ENCODE measurements at places on chromosomes 4 and X. TPM values are rescaled to one million over a fixed set of nuclear protein-coding genes. Genes with fewer than 3 reads are reported as not detected.

GRCh38 chr4:75698162-75698962 lies 25.2 kb upstream of the G3BP2 start:
- no peak for DNase-seq

DNA sequence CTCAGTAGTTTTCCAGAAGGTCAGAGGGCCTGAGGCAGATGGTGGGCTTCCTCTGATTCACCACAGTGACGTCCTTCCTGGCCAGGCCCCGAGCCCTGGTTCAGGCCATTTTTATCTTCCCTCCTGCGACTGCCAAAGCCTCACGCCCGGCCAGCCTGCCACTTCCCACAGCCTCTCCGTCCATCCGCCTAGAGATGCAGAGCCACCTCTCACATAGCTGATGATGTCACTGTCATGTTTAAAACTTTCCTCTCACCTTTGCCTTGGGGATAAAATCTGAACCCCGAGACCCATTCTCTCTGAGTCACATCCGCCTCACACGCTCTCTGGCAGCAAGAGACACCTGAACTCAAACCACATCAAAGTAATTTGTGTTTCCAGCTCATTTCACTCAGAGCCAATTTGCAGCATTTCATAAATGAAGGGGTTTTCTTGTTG lies 175.3 kb downstream of the QDPR start:
- DNase-seq: no peak

GRCh38 chr4:10347815-10348214 lies 109.4 kb downstream of the ZNF518B start:
- no peak for DNase-seq

GRCh38 chrX:86133761-86134160 lies 14.5 kb upstream of the DACH2 start:
- DNase-seq: no peak

DNA sequence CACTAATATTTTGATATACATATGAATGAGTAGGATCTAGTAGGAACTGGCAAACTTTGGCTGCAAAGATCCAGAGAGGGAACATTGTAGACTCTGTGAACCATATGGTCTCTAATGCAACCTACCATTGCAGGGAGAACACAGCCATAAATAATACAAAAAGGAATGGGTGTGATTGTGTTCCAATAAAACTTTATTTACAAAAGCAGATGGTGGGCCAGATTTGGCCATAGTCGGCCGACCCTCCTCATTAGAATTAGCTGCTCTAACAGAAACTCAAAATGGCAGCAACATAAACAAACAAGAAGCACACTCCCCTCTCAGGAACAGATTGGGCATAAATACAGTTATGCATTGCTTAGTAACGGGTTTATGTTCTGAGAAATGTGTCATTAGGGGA lies 198.1 kb upstream of the RBPJ start:
- no peak for DNase-seq

DNA sequence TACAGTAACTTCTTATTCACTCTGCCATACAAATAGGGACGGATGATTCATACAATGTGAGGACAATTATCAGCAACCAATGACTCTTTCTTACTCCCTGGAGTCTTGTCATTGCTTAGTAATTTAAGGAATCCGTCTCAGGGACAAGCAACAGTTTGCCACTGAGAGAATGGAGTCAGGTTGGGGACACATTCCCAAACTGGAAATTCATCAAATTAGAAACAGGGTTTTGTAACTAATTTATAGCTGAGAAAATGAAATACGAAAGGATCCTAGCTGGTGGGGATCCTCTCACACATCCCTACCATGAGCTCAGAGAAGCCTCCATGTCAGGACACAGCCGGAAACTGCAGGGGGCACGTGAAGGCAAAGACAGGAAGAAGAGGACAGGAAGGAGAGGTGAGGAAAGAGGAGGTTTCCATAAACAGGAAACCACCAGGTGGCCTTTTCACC lies 50.4 kb upstream of the KDR start:
- no peak for DNase-seq

GRCh38 chr4:155271557-155271956 lies 63.1 kb downstream of the NPY2R start:
- no peak for DNase-seq

DNA sequence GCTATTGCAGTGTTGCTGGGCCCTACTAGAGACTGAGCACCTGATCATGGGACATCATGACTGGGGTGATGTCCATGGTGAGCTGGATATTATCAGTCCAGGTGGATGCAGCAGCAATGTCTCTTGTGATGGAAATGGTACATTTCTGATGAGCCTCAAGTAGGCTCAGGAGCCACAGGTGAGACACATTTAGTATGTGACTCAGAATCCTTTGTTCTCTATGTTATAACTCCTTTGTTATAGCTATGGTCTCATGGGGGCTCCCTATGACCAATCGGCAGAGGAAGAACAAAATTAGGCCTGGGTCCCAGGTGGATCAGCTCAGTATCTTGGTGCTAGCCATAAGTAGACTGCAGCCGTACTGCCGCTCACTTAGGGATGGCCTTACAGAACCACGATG lies 107.9 kb upstream of the FAT1 start:
- DNase-seq: no peak

The TEX11 gene
- 0.24 TPM for total RNA-seq

The CSAG3 gene
- total RNA-seq: not detected

The CCDC158 gene
- total RNA-seq: 0.09 TPM
